Midbrain (tissue), 1 donor: ENCODE measurements at places on chromosomes 4 and X.

GRCh38 chrX:135178636-135179035, 7.4 kb upstream of the CT55 start:
- no peak for DNase-seq

DNA sequence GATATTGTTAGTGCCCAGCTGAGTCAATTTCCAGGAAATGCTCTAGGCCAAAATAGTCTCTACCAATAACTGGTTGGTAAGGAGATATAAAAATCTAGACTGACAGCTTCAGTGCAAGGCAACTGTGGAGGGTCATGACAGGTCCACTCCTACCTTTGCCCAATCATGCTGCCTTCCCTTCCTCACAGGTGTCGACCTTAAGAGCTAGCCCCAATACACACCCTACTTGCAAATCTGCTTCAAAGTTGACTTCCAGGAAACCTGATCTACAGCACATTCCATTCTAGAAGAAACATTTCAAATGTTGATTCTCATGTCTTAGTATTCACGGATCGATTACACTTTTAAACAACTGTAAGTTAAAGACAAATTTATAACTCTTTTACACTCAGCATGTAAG, 1455.5 kb downstream of the TECRL start:
- no peak for DNase-seq

- no peak for DNase-seq
Observed at GRCh38 chrX:3631196-3631595, 82.3 kb downstream of the PRKX start.

GRCh38 chr4:133720001-133720400, 481.6 kb downstream of the PABPC4L start:
- DNase-seq = no peak

GRCh38 chr4:181548873-181549575, 694.2 kb upstream of the TENM3 start:
- DNase-seq = no peak

- DNase-seq = peak; percentile 8
Observed at GRCh38 chr4:179867300-179867878, 2375.8 kb upstream of the TENM3 start.
